HS-5 (cell line): ENCODE measurements at places on chromosomes 7 and 10.

DNA sequence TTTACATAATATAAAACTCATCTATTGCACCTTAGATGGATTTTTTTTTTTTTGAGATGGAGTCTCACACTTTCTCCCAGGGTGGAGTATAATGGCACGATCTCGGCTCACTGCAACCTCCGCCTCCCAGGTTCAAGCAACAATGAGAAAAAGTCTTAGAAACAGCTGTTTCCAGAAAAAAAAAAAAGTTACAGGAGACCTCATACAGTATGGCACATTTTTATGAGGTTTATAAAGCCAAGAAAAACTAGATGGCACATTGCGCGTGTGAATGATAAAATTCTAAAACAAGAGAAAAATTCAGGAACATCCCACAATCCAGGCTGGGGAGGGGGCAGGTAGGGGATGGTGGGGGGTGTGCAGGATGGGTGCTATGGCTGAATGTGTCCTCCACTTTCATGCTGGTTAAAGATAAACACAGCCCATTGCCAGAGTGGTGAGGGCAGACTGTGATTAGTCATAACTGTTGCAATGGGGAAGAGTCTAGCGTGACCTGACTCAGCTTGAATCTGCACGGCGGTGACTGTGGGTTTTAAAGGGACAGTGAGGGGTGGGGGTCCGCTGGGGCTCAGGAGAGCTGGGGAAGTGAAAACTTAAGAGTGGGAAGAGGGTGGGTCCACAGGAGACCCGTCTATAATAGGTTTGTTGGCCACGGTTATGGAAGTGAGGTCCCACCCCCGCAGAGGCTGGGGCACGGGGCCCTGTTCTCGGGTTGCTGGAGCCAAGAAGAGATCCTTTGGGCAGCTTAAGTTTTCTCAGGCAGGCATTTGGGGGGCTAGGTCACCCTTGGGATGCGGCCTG lies 11.9 kb upstream of the LRRC27 start:
- no peak for DNase-seq

DNA sequence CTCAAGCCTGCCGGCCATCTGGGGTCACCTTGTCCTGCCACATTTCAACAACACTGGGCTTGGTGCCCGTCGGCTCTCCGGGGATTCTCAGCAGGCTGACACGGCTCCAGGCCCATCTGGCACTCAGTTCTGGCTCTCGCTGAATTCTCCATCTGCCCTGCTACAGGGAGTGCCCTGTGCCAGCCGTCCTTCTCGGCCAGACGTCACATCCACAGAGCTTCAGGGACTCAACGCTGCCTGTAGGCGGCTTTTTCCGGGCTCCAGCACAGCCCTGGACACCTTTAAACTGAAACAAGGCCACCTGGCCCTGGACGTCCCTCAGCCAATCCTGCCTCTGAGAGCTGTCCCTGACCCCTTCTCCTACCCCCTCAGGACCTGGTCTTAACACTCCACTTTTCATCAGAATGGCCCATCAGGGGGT lies 43.0 kb downstream of the TMEM130 start:
- no peak for DNase-seq

DNA sequence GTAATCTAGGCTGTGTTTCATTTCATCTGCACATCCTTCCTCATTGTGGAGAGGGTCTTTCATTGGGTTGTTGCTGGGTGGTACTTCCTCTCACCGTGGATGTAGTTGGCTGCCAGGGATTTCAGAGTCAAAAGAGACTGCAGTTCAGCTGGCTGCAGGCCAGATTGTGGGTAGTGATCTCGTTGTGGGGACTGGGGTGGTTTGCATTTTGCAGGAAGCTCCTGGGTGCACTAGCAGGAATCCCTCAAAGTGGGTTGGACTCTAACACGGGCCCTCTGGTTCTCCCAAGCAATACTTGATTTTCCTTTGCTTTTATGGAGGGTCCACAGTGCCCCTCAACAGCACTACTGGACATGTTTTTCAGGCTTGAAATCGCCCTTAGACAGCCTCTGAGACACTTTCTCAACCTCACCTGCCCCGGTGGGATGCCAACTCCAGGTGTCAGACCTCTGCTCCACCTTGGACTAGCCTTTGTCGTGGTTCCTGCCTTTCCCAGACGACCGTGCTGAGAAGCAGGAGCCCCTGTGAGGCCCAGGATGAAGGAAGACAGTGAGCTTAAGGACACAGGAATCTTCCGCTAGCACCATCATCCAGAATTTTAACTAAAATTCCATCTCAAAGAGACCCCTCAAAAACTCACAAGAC lies 23.9 kb upstream of the ZNF273 start:
- DNase-seq = no peak

DNA sequence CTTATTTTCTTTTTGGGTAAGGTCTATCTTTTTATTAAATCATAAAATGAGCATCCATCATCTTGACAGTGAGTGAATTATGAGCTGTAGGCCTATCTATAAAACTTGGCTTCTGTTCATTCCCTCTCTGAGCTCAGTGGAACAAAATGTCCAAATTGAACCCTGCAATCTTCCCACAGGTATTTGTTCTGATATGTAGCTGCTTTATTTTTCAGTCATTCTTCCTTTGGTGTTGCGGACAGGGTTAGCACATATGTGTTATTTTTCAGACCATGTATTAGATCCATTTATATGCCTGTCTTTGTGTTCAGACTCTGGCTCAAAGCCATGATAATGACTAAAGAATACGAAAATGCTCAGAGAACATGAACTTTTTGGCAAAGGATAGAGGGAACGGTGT lies 201.6 kb upstream of the KIAA1217 start:
- DNase-seq = no peak

- no peak for DNase-seq
Observed at GRCh38 chr10:71694039-71694501, 25.5 kb downstream of the C10orf105 start.

DNA sequence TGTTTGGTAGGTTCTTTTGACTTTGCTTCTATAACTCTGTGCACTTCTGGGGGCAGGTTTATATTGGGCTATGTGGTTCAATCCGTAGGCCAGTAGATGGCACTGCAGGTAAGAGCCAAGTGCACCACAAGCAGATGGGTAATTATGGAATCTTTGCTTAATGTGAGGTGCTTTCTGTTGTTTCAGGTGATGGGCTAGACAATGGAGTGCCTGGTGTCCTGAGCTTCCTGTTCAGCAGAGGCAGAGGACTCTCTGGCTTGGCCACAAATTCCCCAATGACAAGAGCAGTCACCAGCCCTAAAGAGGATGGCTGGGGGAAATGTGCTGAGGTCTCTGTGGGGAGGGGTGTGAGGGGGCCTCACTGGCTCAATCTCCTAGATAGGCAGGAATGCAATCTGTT lies 455.0 kb downstream of the CCSER2 start:
- no peak for DNase-seq

DNA sequence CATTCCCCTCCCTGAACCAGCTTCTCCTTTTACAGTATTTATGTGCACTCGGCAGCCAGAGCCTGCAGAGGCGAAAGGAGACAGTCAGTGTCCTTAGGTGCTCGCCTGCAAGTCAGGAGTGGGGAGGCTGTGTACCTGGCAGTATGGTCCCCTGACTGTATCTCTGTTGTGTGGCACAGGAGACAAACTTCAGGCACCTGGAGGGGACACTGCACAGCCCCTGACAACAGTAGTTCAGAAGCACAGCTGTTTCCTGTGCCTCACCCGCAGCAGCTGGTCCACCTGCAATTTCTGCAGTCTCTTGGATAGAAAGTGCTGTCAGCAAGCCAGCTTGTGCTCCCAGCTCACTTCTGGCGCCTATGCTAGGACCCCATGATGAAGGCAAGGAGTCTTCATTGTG lies 73.4 kb upstream of the LAMB4 start:
- DNase-seq = no peak

DNA sequence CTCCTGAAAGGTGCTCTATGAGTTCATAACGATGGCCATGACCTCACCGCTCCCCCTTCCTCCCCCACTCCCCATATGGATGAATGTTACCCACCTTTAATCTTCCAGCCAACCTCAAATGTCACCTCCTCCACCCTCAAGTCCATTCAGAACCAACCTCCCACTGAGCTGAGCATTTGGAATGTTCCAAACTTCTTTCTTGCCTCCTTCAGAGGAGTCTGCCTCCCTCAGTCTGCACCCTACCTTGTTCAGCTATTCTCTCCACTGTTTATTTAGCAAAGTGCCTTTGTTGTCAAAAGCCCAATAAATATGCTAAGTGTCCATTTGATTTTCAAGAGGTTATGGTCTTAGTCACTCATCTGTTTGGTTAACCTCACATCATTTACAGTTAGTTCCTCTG lies 22.9 kb upstream of the MTPAP start:
- no peak for DNase-seq
